ENCODE measurements at places on chromosomes 5 and 9. TPM values are rescaled to one million over a fixed set of nuclear protein-coding genes. Genes with fewer than 3 reads are reported as not detected.

BRD3OS gene
- total RNA-seq = 3.7 TPM

TRIM36 gene
- total RNA-seq = 2.6 TPM

IARS1 gene
- total RNA-seq = 125 TPM

PTGR1 gene
- 53.2 TPM for total RNA-seq

WNK2 gene
- 4.7 TPM for total RNA-seq

PLPPR1 gene
- 6.3 TPM for total RNA-seq

PTGS1 gene
- 2.6 TPM for total RNA-seq

PCDHGA9 gene
- 4.7 TPM for total RNA-seq

HTR1A gene
- total RNA-seq = not detected

GDNF gene
- total RNA-seq = 0.52 TPM

SETX gene
- 47.5 TPM for total RNA-seq

STK32A gene
- 1.0 TPM for total RNA-seq

NUDT12 gene
- 11.0 TPM for total RNA-seq

HAVCR2 gene
- 6.3 TPM for total RNA-seq

MPDZ gene
- 40.2 TPM for total RNA-seq

TOR4A gene
- 2.1 TPM for total RNA-seq

PRKACG gene
- not detected for total RNA-seq

PCDHB11 gene
- 4.2 TPM for total RNA-seq

ZNF622 gene
- total RNA-seq = 28.2 TPM

SNCB gene
- not detected for total RNA-seq

FOXI1 gene
- not detected for total RNA-seq

FBXW11 gene
- 60.5 TPM for total RNA-seq

NDUFB6 gene
- 37.6 TPM for total RNA-seq

KCNMB1 gene
- under 0.01 TPM for total RNA-seq

PCDHGB3 gene
- 3.1 TPM for total RNA-seq

NEURL1B gene
- total RNA-seq = 23.0 TPM

MEGF9 gene
- total RNA-seq = 6.8 TPM

ELAVL2 gene
- total RNA-seq = 3.1 TPM

PCDHA6 gene
- total RNA-seq = under 0.01 TPM

FOXD4L6 gene
- total RNA-seq = not detected

PCDHA13 gene
- under 0.01 TPM for total RNA-seq

TNC gene
- 30.8 TPM for total RNA-seq

MLANA gene
- not detected for total RNA-seq

C9 gene
- total RNA-seq = 1.0 TPM

GPR21 gene
- 3.1 TPM for total RNA-seq

ADRA1B gene
- total RNA-seq = under 0.01 TPM

Data from skeletal muscle tissue (tissue), 5 donors.